Fibroblast of skin of scalp (primary cell): ENCODE measurements at places on chromosomes 5 and 9.

DNA sequence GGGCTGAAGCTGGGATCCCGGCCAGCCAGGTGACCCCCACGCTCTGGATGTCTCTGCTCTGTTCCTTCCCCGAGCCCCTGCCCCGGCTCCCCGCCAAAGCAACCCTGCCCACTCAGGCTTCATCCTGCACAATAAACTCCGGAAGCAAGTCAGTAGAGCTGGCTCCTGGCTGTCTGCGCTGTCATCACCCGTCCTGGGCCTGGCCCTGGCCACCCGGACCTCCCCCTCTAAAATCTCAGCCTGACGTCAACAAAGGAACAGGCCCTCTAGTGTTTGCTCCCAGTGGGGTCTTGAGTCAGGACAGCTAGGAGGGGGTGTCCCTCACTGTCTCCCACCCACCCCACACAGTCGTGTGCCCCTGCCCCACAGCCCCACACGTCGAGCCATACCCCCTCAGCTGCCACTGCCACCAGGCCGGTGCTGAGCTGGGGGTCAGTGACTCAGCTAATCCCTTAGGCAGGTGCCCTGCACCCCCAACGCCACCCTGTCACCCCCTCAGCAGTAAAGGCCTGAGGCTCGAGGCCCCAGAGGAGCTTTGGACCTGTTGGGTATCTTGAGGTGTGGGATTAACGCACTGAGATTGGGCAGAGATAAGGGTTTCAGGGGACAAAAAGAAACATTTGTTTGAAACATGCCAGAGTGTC is 1.1 kb upstream of the LCNL1 start:
- no peak for DNase-seq

- no peak for DNase-seq
These were observed 364.1 kb downstream of the CTNND2 start for GRCh38 chr5:11540112-11540511.

- DNase-seq: no peak
These were observed 11.7 kb downstream of the MAP3K1 start for GRCh38 chr5:56827049-56827448.

GRCh38 chr5:108046955-108047670 is 334.8 kb downstream of the FBXL17 start:
- DNase-seq: no peak

DNA sequence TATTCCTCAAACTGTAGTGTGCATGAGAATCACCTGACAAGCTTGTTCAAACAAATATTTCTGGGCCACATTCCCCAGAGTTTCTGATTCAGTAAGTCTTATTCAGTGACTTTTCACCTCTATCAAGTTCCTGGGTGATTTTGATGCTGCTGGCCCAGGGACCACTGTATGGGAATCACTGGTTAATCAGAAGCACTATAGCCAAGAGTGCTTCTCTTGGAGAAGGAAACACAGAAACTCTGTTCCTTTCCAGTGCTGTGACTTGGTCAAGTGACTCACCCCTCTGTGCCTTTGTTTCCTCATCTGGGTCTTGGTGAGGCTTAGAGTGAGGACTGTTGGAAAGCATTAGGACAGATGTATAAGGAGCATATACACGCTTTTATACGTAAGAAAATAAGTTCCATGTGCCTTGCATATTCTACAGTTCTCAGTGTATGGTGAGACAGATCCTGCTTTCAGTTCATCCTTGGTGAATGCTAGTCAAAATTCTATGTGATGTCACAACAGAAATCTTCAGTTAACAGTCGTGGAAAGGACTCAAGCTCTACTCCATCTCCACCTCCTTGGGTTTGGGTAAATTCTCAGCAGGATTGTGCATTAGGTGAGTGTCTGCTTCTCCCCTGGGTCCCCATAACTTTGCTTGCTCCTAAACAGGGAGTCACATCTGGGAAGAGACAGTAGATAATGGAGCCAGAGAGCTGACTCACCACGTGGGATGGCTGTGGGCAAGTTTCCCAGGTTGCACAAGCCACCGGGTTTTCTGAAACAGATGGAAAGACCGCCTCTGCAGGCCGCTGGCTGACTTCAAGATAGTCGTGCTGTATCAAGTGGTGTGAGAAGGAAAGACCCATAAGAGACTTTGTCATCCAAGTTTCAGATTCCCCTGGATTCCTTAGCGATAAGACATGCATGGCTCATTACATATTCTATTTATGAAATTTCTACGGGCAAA is 117.0 kb downstream of the NXNL2 start:
- DNase-seq: peak; percentile 97

DNA sequence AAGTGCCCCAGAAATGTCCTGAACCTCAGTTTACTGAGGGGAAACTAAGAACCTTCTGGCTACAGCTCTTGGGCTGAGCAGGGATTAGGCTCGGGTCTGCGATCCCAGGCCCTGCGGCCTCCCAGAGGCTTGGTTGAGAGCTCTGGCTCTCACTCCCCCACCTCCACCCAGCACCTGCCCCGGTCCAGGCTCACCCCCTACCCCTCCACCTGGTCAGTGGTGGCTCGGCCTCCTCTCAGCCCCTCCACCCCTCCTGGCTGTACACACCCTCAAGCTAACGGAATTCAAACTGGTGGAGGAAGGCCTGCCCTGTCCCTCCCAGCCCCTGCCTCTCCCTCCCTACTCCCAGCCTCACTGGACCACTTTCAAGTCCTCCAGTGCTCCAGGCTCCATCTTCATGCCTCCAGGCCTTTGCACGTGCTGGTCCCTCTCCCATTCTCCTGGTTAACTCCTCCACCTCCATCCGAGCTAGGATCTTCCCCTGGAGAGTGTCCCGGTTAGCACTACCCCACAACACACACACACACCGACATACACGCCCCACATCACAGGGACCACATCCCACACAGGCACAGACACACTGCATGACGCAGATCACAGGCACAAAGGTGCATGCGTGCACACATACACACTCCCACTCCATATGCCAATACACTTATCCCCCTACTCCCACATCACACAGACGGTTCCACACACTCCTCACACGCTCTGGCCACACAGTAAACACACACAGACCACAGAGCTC is 130.9 kb downstream of the C9orf50 start:
- no peak for DNase-seq

DNA sequence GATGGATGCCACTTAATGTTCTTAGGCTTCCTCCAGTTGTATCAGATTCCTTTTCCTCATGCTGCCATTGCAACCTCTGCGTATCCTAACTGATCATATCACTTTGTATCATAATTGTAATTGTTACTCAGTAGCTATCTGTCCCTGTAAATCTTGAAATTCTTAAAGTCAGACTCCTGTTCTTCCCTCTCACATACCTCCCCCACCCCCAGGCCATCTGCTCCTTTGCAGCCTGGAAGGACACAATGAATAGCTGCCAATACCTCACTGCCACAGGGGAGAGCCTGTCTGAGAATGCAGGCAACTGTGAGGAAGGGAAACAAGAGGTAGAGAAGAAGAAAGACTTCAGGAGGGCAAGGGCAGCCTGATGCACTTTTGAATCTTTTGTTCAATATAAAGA is 228.5 kb downstream of the ENC1 start:
- no peak for DNase-seq

DNA sequence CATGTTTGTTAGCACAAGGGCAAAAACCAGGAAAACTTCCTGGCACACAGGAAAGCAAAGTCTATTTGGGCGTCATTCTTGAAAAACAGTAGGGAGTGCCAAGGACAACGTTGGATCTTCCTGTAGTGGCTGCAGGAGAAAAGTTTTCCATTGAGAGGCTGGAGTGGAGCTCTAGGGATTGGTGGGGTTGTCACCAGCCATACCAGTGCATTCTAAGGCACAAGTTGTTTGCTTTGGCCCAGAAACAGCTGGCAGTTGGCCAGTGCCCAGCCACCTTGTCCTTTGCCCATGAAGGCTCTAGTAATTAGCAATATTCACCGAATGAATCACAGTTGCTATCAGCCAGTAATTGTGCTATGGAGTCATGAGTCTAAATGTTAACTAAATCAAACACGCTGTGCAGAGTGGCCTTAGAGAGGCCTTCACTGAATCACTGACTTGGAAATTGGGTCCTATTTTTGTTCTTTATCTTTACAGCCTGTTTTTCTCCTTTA is 26.4 kb downstream of the TNFSF15 start:
- DNase-seq: peak; percentile 28

DNA sequence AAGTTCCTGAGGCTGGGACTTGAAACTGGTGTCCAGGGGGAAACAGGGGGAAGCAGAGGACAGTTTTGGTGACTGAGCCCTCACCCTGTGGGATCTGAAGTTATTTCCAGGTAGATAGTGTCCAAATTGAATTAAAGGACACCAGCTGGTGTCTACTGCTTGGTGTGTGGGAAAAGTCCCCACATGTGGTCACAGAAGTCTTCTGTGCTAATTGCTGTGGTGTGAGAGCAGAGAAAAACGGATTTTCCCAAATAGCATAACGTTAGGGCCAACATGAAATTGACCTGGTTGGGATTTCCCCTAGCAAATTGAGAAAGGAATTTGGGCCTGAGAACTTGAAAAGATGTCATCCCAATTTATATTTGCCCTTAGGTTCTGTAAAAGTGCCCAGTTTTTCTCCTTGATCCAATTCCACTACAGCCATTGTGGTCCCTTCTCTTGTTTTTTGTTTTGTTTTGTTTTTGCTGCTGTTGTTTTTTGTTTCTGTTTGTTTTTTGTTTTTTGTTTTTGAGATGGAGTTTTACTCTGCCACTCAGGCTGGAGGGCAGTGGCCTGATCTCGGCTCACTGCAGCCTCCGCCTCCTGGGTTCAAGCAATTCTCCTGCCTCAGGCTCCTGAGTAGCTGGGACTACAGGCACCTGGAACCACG is 5.6 kb upstream of the STARD4 start:
- no peak for DNase-seq

DNA sequence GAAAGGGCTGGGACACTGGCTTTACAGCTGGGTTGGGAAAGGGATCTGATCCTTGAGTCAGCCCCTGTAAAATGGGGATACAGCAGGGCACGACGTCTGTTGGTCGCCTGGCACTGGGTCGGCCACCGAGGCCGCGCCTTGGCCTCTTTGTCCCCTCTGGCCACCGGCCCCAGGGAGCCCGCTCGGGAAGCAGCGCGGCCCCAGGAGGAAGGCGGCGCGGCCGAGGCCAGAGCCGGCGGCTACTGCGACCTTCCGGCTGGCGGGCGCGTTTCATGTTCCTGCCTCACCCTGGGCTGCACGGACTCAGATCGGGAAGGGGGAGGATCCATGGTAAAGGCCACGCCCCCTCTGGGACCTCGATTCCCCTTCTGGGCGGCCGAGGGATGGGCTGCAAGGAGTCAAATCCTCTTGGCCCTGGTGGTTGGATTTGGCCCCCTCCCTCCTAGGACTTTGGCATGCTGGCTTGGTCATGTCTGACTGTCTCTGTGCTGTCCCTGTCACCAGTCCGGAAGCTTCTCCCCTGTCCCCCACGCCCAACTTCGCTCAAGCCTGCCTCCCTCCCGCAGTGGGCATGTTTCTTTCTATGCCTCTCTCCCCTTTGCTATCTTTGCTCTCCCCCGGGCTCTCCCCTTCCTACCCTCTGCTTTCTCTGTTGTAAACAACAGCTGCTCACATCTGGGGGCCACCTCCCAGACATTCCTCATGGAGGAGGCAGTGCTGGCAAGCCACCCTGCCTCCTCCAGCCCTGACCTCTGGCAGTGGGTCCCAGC is 25.8 kb downstream of the FPGS start:
- DNase-seq: peak; percentile 51

DNA sequence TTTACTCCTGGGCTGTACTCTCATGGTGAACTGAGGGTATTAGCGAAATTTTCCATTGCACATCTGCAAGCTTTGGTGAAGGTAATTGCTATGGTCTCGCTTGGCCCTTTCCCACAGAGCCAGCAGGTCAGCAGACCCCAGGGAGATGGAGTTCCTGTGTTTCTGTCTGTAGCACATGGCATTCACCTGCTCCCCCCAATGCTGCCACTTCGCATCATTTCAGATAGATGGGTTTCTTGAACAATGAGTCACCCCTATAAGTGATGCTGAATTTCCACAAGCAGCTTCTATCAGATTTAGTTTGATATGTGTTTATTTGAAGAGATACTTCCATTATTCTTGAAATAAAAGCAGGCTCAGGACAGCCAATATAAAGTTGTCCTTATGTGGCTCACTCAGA is 117.8 kb downstream of the ERCC6L2 start:
- DNase-seq: no peak

GRCh38 chr5:96857454-96857853 is 18.8 kb upstream of the ERAP2 start:
- DNase-seq: no peak

GRCh38 chr9:133715866-133716563 is 22.1 kb downstream of the SARDH start:
- peak; percentile 38 for DNase-seq

DNA sequence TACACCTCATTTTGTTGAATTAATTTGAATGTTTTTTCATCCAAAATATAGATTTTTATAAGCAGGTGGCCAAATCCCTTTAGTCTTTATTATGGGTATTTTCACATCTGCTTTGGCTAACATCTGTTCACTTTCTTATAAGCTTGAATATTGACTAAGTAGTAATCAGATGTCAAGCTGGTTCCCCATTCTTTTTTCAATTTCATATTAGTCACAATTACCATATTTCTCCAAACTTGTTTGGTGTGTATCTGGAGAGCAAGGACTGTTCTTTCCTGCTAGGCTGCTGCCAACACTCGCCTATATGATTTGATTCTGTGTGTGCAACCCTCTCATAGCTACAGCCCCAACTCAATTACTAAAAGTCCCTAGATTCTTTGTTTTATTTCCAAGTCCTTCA is 608.5 kb downstream of the PSAT1 start:
- DNase-seq: no peak

- DNase-seq: no peak
These were observed 149.4 kb upstream of the PITX1 start for GRCh38 chr5:135183464-135183863.

- DNase-seq: peak; percentile 61
These were observed 407.7 kb upstream of the GRAMD2B start for GRCh38 chr5:126015235-126016181.

GRCh38 chr5:42880496-42881150 is 68.9 kb upstream of the SELENOP start:
- no peak for DNase-seq

- no peak for DNase-seq
These were observed 212.7 kb upstream of the PIK3R1 start for GRCh38 chr5:68002836-68003235.

- DNase-seq: no peak
These were observed 43.7 kb upstream of the SPRY4 start for GRCh38 chr5:142368529-142368928.
